ENCODE measurements at places on chromosomes 4 and X. TPM values are rescaled to one million over a fixed set of nuclear protein-coding genes. Genes with fewer than 3 reads are reported as not detected.
A peak's percentile ranks its signal among the peaks of the same experiment; 100 is the strongest.

CSAG3 gene
- total RNA-seq: not detected

NWD2 gene
- total RNA-seq: not detected

BMP3 gene
- total RNA-seq: not detected

TEX13D gene
- total RNA-seq: not detected

SPACA5B gene
- not detected for total RNA-seq

CCDC149 gene
- total RNA-seq: 2.0 TPM

DNA sequence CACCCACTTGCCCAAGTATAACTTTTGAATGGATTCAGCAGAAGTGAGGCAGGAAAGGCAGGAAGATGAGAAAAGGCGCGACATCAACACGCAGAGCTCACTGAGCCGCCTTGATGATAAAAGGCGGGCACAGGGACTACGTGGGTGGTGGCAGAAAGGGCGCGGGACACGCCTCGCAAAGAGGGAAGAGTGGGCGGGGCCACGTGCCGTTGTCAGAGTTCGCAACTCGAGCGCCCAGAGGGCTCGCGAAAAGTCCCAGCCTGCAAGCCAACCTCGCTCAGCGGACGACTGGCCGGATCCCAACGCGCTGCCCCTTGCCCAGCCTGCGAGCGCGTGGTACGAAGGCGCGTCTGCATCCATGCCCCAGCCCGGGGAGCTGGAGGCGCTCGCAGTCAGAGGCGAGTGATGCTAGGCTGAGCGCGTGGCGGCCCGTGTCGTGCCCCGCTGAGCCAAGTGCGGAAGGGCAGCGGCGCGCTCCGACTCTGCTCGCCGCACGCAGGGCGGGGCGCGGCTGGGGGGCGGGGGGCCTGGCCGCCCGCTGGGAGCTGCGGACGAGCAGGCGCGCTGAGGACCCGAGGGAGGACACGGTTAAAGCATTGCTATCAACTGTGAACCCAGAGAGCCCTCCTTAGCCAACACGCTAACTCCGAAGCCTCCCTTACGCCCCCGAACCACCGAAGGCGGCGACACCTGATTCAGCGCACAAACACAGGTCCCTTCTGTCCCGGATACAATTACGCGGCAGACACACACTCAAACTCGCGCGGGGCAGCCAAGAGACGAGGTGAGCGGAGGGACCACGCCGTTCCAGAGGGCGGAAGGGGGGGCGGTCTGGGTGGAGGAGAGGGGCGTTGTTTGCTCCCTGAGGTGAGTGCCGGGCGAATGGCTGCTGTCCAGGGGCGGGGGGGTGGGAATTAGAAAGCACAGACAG is at the start of gene UGT8:
TSS of gene UGT8 (plus strand) at position 617 of the 931 bp plus-strand sequence. CDS start 24,074 bp downstream, outside the sequence.
- DNase-seq: peak; percentile 26

- no peak for DNase-seq
These were observed 38.3 kb downstream of the TKTL1 start for GRCh38 chrX:154333837-154334271.

- DNase-seq: no peak
These were observed 55.0 kb downstream of the PAPSS1 start for GRCh38 chr4:107665001-107665400.

GRCh38 chr4:7513671-7514070 is 78.9 kb upstream of the PSAPL1 start:
- DNase-seq: no peak

GRCh38 chr4:187493661-187494060 is 501.9 kb upstream of the ZFP42 start:
- DNase-seq: no peak

DNA sequence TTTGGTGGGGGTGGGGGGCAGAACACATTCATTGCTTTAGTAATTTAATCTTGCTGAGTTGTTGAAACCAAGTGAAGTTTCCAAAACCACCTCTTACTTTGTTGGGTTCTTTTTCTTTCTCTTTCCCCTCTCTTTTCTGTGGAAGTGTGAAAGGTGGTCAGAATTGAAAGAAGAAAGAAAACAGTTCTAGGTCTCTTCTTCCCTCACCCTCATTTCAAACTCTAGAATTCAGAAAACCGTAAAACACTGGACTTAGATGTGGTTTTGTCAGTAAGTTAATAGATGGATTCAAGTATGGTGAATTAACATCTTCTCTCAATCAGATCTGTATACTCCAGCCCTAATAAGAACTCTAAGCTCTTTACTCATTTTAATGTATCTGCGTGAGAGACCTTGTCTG is 23.7 kb downstream of the PLP1 start:
- DNase-seq: no peak
